ENCODE measurements at places on chromosomes 5 and 9. TPM values are rescaled to one million over a fixed set of nuclear protein-coding genes. Genes with fewer than 3 reads are reported as not detected.

GRCh38 chr5:80149161-80149609 lies 106.7 kb downstream of the SERINC5 start:
- no peak for DNase-seq

DNA sequence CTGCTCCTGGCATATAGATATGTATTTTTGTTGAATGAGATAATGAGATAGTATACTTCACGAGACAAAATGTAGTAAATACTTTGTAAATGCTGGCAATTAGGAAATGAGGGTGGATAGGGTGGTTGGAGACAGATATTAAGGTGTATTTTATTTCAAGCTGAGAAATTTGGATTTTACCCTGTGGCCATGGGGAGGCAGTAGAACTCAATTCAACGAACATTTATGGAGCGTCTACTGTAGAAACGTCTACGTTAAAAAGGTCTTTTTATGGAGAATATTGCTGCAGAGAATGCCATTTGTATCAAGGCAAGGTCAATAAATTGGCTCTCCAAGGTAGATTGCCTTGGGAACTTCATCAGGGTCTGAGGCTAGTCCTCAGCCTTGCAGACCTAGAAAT lies 21.5 kb upstream of the RALGPS1 start:
- DNase-seq: no peak

DNA sequence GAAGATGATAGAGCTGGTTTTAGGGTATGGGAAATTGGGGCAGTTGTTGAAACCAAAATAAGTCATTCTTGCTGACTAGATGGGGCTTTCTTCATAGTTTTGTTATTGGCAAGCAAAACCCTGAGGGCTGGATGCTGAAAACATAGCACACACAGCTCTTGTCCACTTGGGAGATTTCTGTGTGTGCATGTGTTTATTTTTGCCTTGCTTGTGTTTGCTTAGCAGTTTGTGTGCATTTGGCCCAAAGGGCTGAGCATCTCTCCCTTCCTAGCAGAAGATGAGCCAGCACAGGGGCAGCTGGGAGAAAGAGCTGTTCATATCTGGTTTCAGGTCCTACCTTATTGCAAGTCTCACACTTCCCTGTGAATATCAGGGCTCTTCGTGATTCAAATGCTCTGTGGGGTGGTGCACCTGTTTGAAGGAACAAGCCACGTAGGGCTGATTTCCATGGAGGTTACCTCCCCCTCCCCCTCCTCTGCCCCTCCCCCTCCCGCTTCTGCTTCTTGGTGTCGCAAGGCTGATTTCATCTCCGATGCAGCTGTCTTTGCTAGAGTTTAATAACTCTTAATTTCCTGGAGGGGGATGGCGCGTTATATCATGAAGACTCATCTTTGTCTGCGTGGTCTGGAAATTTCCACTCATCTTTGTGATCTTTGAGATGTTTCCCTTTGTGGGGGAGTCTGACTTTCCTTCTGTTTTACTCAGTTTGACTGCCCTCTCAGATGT lies 296.5 kb downstream of the ARHGAP26 start:
- no peak for DNase-seq

DNA sequence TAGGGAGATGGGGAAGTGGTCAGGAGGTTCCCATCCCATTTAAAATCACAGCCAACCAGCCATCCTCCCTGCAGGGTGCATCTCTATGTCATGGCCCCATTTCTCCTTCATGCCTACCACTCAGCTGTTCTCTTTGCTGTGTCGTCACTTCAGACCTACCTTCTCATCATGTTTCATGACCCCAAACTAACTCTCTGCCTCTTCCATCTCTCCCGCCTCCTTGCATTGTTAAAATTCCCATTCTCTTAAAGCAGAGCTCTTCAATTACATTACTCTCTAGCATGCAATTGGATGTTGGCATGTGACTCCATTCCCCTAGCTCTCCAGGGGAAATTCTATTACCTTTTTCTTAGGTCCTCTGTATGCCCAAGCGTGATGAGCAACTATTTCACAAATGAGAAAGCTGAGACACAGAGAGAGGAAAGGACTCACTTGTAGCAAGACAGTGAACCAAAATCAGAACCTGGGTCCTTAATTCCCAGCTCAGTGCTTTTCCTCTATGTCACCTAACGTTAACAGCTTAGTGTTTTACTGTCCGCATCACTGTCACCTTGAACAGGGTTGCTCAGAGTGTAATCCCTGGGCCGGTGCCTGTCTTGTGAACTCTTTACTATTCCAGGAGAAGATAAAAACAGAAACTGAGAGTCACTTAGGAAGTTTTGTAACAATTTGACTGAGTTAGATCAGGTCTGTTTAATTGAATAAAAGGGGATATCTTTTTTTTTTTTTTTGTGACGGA lies 28.1 kb downstream of the PDE6A start:
- no peak for DNase-seq

- no peak for DNase-seq
These were observed 61.6 kb downstream of the SETX start for GRCh38 chr9:132293145-132293721.

DNA sequence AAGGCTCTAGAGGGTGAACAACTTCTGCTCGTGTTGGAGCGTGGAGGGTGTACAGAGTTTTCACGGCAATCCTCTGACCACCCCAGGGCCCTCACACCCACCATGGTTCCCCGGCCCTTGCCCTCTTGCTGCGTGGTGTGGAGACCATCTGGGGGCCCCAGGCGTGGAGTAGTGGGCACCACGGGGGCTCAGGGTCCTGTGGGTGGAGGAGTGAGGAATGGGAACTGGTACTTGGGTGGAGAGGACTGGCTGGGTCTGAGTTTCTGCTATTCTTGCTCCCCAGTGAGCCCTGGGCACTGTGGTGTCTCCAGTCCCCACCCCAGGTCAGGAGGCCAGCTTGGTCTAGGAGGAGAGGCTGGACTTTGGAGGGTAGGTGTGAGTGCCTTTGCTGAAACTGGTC lies 21.9 kb upstream of the TRIM52 start:
- DNase-seq: no peak

- DNase-seq: no peak
These were observed 7.4 kb downstream of the PSAT1 start for GRCh38 chr9:78304357-78304756.

DNA sequence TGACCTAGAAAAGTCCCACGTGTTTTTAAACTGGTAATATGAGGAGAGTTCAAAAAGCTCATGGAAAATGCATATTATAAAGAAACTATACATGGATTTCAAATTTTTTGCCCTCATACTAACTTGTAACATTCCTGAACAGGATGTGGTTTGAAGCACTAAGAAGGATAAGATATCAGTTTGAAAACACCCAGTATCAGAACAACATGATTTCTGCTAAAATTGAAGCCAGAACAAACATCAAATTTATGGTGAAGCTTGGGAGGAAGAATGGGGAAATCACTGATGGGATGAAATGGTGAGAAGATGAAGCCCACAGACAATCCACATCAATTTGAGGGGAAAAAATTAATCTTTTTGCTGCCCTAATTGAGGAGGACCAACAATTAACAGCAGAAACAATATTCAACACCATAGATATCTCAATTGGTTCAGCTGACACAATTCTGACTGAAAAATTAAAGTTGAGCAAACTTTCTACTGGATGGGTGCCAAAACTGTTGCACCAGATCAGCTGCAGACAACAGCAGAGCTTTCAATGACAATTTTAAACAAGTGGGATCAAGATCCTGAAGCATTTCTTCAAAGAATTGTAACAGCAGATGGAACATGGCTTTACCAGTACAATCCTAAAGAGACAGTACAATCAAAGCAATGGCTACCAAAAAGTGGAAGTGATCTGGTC lies 113.2 kb upstream of the SNX2 start:
- no peak for DNase-seq

DNA sequence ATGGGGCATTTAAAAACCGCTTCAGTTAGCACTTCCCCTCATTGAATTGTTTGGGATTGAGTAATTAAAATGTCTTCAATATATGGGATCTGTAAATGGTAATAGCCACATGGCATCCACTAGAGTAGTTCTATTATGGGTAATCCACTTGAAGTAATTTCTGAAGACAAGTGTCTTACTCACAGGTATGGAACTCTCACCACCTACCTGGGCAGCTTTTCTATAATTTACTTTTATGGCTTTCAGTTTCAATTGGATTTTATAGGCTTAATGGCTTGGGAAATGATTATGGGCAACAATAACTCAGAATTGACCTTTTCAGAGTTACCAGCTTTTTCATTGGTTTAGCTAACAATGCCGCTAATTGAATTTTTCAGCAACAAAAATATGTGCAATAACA lies 597.9 kb downstream of the PTPRD start:
- DNase-seq: no peak

DNA sequence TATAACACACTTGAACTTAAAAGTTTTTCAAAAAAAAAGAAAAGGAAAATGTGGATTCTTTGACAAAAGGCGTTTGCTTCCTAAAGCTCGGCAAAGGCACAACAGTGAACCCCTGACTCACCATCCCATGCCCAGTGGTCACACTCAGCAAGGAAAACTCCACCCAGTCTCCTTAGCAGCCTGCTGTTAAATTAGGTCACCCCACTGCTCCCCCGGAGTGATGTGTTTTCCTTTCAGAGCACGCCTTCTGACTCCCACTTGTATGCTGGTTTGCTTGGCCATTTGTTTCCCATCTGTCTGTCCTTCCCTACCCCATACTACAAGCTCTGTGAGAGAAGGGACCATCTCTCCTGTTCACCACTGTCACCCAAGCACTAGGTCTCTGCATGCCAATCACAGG lies 23.8 kb downstream of the RETREG1 start:
- DNase-seq: no peak

GRCh38 chr5:7597059-7597642 lies 201.2 kb downstream of the ADCY2 start:
- DNase-seq: no peak

DNA sequence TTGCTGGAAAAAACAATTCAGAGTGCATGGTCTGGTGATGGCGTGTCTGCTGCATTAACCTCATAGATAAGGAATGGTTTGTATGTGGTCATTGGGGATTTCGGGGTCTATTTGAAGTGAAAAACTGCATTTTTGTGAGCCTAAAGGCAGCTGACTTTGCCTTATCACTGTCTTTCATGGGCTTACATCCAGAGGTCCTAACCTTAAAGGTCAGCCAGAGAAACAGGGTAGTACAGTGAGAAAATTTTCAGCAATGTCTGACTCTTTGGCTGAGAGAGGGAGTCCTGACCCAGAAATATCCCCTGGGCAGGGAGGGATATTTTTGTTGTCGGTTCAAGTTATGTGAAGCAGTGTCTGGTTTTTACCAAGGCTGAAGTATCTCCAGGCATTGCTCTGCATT lies 5.7 kb downstream of the PCSK5 start:
- DNase-seq: no peak

DNA sequence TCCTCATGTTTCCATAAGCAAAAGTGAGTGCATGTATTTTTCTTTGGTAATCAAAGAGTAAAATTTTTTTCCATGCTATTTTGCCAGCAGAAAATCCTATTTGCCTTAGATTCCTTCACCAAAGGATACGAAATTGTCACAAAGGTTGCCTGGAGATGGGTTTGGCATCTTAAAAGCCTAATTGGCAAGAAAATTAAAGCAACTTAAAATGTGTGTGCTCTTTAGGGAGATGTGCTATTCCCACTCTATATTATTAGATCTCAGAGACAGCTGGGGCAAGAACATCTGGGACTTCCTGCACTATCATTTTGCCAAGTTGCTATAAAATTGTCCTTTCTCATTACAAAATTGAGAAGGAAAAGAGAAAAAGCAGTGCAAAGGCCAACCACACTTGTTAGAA lies 146.1 kb downstream of the PLCXD3 start:
- DNase-seq: no peak

GRCh38 chr9:136223871-136224640 lies 19.1 kb upstream of the LHX3 start:
- DNase-seq: no peak

- DNase-seq: peak; percentile 9
These were observed 1.7 kb downstream of the MYMK start for GRCh38 chr9:133523106-133523505.

- no peak for DNase-seq
These were observed 11.9 kb downstream of the GIN1 start for GRCh38 chr5:103108086-103108485.

DNA sequence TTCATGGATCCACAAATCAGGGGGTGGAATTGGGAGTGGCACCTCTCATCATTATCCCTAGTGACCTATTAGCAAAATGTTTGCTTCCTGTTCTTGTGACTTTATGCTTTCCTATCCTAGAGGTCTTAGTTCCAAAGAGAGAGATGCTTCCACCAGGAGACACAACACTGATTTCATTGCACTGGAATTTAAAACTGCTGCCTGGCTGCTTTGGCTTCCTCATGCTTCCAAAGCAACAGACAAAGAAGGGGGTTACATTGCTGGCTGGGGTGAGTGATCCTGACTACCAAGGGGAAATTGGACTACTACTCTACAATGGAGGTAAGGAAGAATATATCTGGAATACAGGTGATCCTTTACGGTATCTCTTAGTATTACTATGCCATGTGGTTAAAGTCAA lies 69.2 kb upstream of the SH3GL2 start:
- DNase-seq: no peak

- DNase-seq: no peak
These were observed 116.6 kb downstream of the CDH12 start for GRCh38 chr5:22736443-22737003.

DNA sequence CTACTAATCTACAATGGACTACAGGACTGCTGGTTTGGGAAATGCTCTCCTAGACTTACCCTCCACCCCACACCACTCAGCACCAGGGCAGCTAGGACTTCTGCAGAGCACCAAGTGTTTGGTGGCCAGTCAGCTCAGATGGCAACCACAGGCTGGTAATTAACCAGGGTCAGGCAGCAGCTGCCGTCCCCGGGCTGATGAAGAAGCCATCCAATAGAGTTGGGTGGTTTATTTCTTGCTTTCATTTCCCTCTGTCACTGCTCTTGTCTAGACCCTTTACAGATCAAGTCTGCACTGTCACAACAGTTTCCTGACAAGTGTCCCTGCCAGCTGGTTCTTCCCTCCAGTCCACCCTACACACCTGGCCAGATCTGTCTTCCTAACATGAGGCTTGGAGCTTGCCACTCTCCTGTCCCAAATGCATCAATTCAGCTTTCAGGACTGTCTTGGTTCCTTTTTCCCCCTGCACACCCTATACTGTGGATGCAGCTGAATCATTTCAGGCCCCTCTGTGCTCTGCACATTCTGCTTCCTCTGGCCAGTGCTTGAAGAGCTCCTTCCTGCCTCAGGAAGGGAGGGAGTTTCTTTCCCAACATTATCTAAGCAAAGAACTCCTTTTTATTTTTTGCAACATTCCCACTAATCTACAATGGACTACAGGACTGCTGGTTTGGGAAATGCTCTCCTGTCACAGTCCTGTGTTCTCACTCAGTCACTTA lies 30.2 kb upstream of the HSPA9 start:
- DNase-seq: no peak

- DNase-seq: no peak
These were observed 70.2 kb upstream of the COL5A1 start for GRCh38 chr9:134571326-134571931.

DNA sequence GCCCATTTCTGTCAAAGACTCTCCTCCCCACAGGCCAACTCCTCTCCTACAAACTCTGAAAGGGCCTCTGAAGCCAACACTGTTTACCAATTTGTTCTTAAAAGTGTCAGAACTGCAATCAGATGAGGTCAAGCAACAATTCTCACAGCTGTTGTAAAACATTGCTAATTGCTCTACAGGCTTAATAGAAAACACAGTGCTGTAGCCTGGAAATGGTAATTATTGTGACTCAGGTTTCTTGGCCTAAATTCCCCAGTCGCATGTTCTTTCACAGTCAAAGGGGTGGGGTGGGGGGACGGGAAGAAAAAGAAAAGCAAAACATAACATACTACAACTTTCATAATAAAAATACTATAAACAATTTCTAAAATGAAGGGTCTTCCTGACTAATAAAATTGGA lies 343.2 kb downstream of the DMAC1 start:
- no peak for DNase-seq

Gene PTGS1
- 2.1 TPM for total RNA-seq

Gene ACTBL2
- total RNA-seq: 0.23 TPM

Gene SHOC1
- total RNA-seq: 1.0 TPM

Gene PCDHA2
- 1.3 TPM for total RNA-seq

Gene MEGF10
- 0.60 TPM for total RNA-seq

Gene ENTREP1
- 25.4 TPM for total RNA-seq

Gene TMCO6
- 12.2 TPM for total RNA-seq
